ENCODE measurements at places on chromosomes 12 and 14.

DNA sequence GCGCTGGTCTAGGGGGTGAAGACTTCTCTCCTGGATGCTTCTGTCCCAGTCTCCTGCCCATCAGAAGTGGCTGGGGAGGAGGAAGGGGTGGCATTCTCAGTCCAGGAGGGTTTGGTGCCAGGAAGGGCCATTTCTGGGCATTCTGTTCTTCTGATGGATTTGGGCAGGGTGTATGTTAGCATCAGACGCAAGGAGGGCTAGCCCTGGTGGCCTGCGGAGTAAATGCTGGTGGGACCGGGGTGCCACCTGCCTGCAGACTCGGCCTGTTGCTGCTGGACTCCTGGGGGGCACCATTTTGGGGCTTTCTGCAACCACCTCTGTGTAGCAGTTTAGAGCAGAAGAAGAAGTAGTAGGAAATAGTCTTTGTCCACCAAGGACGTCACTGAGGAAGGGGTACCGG lies 31.7 kb downstream of the AACS start:
- H3K27me3 ChIP-seq = no peaks in the 10 kb centered on the region
- H3K36me3 ChIP-seq = no peaks in the 10 kb centered on the region
- no peaks in the 10 kb centered on the region for H3K4me1 ChIP-seq
- H3K27ac ChIP-seq = no peak overlapping the region
- H3K4me3 ChIP-seq = no peak overlapping the region
- DNase-seq = no peak

DNA sequence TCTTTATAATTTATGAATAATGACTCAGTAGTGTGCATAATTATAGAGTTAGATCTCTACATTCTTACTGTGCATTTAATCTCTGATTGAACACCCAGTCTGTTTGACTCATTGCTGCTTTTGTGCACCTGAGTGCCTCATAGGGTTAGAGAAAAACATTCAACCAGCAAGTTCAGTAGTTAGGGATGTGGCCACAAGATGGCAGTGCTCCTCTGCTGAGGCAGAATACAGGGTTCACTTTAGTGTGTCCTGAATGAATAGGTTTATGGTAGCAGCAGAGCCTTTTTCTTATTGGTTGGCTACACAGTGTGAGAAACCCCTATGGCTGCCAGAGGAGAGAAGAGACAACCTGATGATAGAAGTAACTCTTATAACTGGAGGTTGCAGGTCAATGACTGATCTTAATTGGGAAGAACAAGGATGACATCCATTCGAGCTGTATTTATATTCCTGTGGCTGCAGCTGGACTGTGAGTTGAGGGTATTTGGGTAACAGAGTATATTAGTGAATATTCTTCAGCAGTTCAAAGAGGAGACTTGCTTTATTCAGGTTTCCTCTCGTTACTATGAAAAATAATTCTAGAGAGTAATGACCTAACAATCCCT lies 194.9 kb upstream of the OR4E1 start:
- no peak overlapping the region for H3K4me3 ChIP-seq
- DNase-seq = peak; percentile 58
- no peak overlapping the region for H3K27ac ChIP-seq
- H3K27me3 ChIP-seq = no peaks in the 10 kb centered on the region

DNA sequence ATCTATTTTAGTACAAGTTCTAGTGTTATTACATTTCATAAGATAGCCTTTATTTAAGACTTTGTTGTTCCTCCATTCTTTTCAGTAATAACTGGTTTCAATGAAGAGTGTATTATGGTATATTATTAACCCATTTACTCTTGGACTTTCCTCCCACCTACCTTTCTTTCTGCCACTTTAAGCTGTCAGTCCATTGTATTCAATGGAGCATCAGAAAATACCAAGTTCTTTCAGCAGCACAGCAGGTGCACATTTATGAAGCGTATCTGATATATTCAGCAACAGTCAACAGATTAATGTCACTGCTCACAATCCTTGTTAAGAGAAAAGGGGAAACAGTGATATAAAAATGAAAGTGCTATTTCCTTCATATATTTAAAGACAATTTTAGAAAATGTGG lies 660.9 kb downstream of the C12orf50 start:
- H3K27me3 ChIP-seq = no peaks in the 10 kb centered on the region
- no peak for DNase-seq

DNA sequence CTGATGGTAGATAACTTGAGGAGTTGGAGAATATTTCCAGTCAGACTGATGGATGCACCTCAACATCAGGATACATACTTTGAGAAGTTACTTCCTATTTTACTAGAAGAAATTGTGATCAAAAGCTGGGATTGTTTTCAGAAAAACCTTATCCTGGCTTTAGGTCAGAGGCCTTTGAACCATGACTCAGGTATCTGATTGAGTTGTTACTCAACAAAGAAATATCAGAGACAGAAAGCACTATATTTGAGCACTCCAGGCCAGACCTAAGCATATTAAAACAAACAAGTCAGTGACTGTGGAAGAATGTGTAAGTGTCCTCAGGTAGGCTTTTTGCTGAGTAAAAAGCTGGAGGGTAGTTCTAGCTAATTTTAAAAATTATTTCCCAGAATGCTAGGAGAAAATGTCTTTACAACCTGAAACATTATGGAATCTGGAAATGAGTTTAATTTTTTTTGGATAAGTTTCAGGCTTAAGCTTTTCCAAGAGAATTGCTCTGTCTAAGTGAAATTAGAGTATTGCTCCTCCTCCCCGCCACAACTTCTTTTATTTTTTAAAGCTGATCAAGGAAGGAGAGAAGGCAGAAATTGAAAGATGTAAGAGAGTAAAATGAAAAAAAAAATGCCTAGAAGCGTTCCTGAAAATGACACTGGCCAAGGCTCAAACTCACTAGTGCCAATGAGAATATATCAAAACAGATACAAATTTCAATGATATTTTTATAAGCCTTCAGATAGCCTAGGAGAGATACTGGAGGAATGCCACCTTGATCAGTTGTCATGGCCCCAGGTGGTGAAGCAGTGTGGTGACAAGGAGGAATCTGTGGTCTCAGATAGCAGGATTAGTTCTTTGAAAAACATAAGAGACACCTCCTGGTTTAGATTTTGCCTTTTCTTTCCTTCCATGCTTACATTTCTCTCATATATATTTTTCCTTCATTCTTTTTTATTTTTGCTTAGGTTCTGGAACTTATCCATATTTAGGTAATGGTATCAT lies 790.3 kb downstream of the TMTC2 start:
- H3K4me3 ChIP-seq = no peak overlapping the region
- no peaks in the 10 kb centered on the region for H3K4me1 ChIP-seq
- H3K27ac ChIP-seq = no peak overlapping the region
- no peaks in the 10 kb centered on the region for H3K36me3 ChIP-seq
- no peak for DNase-seq

DNA sequence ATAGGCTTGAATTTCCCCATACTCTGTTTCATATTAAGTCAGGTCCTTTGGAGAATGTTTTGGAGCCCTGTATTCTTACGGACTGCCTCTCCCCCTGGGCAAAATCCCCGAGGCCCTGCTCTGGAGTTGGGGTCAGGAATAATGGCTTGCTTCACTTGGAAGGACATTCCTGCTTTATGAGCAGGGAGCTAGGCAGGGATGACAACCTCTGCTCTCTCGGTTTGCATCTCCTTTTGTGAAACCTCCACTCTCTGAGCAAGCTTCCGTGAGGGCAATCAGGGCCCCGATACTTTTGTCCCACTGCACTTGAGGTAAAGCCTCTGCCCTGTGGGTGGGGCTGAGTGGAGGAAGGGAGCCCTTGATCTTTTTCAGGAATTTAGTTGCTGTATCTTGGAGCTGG lies 19.3 kb downstream of the OS9 start:
- H3K36me3 ChIP-seq = no peaks in the 10 kb centered on the region
- DNase-seq = no peak
- H3K4me1 ChIP-seq = no peaks in the 10 kb centered on the region
- H3K27ac ChIP-seq = no peak overlapping the region
- no peaks in the 10 kb centered on the region for H3K27me3 ChIP-seq
- H3K4me3 ChIP-seq = no peak overlapping the region

GRCh38 chr14:93957751-93958566 lies 18.4 kb downstream of the ASB2 start:
- H3K27ac ChIP-seq = peak overlapping the region; percentile 77
- DNase-seq = no peak
- H3K27me3 ChIP-seq = no peaks in the 10 kb centered on the region
- H3K4me3 ChIP-seq = no peak overlapping the region
- H3K36me3 ChIP-seq = no peaks in the 10 kb centered on the region
- H3K4me1 ChIP-seq = peaks cover 37% of the 10 kb centered on the region

DNA sequence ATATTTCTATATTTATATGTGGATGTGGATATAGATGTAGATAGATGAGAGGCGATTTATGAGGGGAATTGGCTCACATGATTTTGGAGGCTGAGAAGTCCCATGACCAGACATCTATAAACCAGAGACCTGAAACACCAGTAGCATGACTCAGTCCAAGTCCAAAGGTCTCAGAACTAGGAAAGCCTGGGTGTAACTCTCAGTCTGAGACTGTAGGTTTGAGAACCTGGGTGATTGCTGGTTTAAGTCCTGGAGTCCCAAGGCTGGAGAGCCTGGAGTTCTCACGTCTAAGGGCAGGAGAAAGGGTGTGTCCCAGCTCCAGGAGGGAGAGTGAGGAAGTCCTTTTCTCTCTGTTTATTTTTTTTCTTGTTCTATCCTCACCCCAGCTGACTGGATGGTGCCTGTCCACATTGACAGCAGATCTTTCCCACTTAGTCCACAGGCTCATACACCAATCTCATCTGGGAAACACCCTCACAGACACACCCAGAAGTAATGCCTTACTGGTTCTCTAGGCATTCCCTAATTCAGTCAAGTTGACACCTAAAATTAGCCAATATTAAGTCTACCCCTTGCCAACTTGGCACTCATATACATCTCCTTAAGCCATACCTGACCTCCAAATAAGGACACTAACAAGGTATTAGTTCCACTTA lies 45.4 kb downstream of the EMP1 start:
- no peak overlapping the region for H3K27ac ChIP-seq
- DNase-seq = no peak
- H3K36me3 ChIP-seq = no peaks in the 10 kb centered on the region
- no peaks in the 10 kb centered on the region for H3K4me1 ChIP-seq

DNA sequence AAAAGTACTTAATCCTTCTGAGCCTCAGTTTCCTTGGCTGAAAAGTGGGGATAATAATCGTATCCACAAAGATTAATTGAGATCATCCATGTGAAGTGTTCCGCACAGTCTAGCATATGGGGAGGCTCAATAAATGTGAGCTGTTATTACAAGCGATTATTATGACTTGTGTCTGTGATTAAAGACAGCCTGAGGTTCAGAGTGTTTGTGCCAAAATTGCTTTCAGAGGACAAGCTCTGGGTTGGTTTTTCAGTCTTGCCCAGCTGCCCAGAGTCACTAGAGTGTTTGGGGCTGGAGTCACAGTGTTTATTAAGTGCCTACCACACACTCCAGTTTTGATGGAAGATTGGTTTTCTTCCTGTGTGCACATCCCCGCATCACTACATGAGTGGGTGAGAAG lies 53.5 kb downstream of the NTF3 start:
- H3K36me3 ChIP-seq = no peaks in the 10 kb centered on the region
- no peaks in the 10 kb centered on the region for H3K4me1 ChIP-seq
- no peak overlapping the region for H3K4me3 ChIP-seq
- no peaks in the 10 kb centered on the region for H3K27me3 ChIP-seq

- no peak overlapping the region for H3K27ac ChIP-seq
- no peak for DNase-seq
- H3K27me3 ChIP-seq = no peaks in the 10 kb centered on the region
- no peaks in the 10 kb centered on the region for H3K4me1 ChIP-seq
These were observed 37.0 kb downstream of the TRAFD1 start for GRCh38 chr12:112162241-112162790.

DNA sequence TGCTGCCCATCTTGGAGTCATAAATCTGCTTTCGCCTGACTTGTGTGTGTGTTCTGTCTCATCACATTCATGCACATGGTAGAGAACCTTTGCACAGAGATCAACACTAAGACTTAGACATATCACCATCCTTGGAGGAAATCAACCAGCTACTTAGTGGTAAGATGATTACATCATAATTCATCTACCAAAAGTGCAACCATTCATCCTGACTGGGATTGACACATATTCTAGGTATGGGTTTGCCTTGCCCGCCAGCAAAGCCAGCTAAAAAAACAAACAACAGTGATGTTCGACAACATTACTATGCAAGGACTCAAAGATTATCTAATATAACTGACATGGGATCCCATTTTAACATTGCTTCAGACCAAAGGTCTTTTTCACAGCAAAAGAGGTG lies 228.7 kb downstream of the NUAK1 start:
- no peaks in the 10 kb centered on the region for H3K27me3 ChIP-seq
- no peaks in the 10 kb centered on the region for H3K36me3 ChIP-seq
- H3K27ac ChIP-seq = no peak overlapping the region
- H3K4me3 ChIP-seq = no peak overlapping the region

- peak; percentile 33 for DNase-seq
- no peak overlapping the region for H3K4me3 ChIP-seq
- H3K27me3 ChIP-seq = no peaks in the 10 kb centered on the region
- no peaks in the 10 kb centered on the region for H3K4me1 ChIP-seq
These were observed 101.2 kb downstream of the EEA1 start for GRCh38 chr12:92827836-92828431.

DNA sequence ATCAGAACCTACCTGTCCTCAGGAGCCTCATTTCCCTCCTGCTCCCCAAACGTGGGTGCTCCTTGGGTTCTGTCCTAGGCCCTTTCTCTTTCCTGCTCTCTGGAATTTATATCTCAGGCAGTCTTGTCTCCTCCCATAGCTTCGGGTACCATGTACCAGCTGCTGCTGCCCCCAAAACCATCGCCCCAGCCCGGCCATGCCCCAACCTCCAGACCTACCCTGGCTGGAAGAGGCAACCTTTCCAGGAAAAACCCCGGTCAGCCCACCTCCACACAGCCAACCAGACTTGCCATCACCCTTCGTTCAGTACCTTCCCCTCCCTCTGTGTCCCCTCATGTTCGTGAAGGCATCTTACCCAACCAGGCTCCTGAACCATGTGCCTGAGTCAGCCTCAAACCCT lies 165.1 kb downstream of the CALM1 start:
- H3K4me3 ChIP-seq = no peak overlapping the region
- no peak overlapping the region for H3K27ac ChIP-seq
- no peaks in the 10 kb centered on the region for H3K36me3 ChIP-seq
- no peaks in the 10 kb centered on the region for H3K27me3 ChIP-seq
- DNase-seq = no peak
- H3K4me1 ChIP-seq = no peaks in the 10 kb centered on the region

DNA sequence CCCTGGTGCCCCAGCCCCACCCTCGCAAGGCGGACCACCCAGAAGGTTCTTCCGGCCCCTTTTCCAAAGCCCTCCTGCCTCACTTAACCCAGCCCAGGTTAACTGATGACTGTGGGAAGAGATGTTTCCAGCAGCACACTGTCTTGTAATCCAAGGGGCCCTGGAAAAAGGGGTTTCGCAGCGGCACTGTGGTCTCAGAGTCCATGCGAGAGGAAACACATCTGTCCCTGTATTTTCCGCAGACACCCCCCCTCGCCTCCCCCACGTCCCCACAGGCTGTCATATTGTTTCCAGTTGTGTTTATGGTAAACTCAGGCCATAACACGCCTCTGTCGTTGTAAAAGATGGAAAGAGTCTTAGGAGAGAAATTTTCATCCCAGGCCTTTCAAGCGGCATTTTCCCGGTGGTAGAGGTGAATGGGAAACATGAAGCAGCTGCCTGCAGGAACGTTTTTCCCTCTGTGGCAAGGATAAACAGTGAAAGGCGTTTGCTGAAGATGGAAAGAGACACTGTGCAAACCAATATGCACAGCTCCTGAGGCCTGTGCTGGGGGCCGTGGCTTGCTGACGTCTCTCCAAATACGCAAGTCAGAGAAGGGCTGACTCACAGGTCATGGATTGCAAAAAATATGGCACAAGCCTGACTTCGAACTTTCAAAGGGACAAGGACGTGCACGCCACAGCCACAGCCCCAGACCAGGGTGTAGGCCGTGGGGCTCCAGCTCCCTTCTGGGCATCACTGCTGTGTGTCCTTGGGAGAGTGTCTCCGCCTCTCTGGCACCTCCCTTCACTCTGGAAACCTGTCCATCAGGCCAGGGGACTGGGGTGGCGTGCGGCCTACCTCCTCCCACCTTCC lies 22.5 kb upstream of the FZD10 start:
- no peak for DNase-seq
- no peak overlapping the region for H3K27ac ChIP-seq
- no peaks in the 10 kb centered on the region for H3K4me1 ChIP-seq
